Fibroblast of lung (primary cell): ENCODE measurements at places on chromosomes 2 and 18. TPM values are rescaled to one million over a fixed set of nuclear protein-coding genes. Genes with fewer than 3 reads are reported as not detected.

DNA sequence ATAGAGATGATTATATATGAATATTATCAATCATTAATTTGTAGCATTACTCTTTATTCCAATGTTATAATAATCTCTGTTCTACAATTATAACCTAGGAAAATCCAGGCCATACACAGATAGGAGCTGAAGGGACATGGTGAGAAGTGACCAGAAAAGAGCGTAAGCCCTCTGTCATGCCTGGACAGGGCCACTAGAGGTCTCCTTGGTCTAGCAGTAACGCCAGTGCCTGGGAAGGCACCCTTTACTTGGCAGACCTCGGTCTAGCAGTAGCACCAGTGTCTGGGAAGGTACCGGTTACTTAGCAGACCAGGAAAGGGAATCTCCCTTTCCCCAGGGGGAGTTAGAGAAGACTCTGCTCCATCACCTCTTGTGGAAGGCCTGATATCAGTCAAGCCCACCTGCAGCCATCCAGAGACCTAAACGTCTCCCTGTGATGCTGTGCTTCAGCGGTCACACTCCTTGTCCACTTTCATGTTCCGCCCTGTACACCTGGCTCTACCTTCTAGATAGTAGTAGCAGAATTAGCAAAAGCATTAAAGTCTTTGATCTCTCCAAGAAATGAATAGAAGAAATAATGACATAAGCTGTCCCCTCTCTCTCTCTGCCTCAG is 447.5 kb upstream of the FSIP2 start:
- peak; percentile 42 for DNase-seq

GRCh38 chr2:133338224-133338623 is 230.0 kb downstream of the NCKAP5 start:
- peak; percentile 10 for DNase-seq

GRCh38 chr2:205892251-205892655 is 193.7 kb downstream of the INO80D start:
- peak; percentile 78 for DNase-seq

- DNase-seq = no peak
Observed at GRCh38 chr2:178828486-178828881, 21.3 kb upstream of the TTN start.

DNA sequence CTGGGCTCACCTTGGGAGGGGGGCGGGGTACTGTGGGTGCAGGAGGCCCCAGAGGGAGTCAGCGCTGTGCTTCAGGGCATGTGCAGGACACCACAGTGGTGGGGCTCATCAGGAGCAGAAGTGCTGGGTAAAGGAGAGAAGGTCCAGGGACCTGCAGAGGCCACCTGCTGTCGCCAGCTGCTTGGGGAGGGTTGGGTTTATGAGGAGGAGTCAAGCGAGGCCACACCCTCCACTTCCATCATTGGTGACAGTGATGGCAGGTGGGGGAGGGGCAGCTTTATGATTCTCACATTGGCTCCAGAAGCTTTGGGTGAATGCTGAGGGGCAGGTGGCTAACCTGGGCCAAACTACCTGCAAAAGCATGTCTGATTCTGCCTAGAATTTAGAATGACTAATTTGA is 392.6 kb downstream of the HRH4 start:
- no peak for DNase-seq

DNA sequence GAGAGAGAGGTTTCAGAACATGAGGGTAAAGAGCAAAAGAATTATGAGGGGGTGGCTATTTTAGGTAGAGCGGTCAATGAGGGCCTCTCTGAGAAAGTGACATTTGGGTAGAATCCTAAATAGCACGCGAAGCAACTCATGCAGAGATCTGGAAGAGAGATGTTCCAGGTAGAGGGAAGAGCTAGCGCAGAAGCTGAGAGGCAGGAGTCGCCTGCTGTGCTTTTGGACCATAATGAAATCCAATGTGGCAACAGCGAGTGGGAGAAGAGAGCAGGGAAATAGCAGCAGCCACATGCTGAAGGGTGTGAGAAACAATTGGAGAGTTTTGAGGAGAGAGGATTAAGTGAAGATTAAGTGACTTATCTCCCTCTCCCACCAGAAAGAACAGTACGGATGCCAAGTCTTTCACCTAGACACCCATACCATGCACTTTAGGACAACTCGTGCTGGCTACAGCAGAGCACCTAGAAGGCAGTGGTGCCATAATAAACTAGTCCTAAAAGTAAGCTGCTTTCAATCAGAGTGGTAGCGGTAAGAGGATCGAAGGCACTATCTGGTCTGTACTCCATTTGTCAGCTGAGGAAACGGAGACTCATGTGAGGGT is 129.7 kb downstream of the LRP2 start:
- DNase-seq = no peak

DNA sequence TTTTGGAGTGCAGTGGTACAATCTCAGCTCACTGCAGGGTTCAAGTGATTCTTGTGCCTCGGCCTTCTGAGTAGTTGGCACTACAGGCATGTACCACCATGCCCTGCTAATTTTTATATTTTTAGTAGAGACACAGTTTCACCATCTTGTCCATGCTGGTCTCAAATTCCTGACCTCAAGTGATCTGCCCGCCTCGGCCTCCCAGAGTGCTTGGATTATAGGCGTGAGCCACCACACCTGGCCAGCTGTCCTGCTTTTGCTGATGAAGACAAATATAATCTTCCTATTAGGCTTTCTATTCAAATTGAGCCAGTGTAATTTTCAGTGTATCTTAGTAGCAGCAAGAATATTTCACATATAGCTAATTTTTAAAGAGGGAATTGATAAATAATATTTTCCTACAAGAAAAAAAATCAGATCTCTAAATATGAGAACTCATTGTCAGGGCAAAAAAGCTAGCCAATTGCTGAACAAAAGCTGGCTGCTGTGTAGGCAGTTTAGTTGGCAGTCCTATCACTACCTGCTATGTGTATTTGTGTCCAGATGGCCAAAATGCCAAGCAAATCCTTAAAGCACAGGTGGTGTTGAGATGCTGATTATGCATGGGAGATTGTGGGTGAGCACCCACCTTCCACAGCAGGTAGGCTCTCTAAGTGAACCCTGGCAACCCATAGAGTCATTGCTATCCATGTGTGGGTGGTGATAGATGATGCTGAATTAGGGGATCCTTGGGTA is 60.8 kb upstream of the STAM2 start:
- no peak for DNase-seq

- no peak for DNase-seq
Observed at GRCh38 chr2:181461056-181461997, 4.1 kb downstream of the ITGA4 start.

- no peak for DNase-seq
Observed at GRCh38 chr2:238682536-238682935, 165.3 kb upstream of the TWIST2 start.

- DNase-seq = peak; percentile 9
Observed at GRCh38 chr2:238163481-238164198, 4.9 kb downstream of the ERFE start.

GRCh38 chr2:19540739-19541525 is 182.5 kb upstream of the OSR1 start:
- peak; percentile 97 for DNase-seq

DNA sequence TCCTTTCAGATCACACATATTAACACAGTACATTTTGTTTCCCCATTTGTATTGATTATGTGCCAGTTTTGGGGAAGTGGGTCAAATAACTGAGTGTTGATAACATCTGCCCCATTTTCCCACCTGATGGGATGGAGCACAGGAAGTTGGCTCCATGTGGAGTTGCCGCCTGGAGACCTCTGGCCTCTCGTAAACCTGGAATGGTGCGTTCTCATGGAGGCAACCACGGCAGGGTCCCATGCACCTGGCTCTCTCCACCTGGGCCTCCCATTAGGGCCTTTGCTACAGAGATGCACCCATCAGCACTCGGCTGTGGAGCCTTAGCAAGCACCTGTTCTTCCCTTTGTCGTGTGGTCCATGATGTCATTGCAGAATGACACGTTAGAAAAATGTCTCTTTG is 130.6 kb downstream of the MBP start:
- DNase-seq = no peak

GRCh38 chr2:119939915-119940314 is 73.0 kb upstream of the EPB41L5 start:
- DNase-seq = no peak

GRCh38 chr2:26922405-26923188 is 47.8 kb upstream of the MAPRE3 start:
- peak; percentile 38 for DNase-seq

- no peak for DNase-seq
Observed at GRCh38 chr2:184472481-184472880, 125.8 kb upstream of the ZNF804A start.

DNA sequence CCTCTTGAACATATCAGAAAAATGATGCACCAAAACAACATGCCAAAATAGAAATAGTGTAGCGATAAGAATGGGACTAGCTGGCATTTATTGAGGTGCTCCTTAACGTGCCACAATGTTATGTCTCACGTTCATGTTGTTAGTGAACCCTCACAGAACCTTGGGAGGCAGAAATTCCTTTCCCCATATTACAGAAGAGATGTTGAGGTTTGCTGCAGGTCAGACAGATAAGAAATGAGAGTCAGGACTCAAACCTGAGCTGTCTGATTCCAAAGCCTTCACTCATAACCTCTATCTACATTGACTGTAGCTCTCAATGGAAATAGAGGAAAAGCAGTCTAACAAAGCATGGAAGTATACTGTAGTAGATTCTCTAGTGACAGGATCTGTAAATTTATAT is 163.3 kb upstream of the STK17B start:
- DNase-seq = no peak

DNA sequence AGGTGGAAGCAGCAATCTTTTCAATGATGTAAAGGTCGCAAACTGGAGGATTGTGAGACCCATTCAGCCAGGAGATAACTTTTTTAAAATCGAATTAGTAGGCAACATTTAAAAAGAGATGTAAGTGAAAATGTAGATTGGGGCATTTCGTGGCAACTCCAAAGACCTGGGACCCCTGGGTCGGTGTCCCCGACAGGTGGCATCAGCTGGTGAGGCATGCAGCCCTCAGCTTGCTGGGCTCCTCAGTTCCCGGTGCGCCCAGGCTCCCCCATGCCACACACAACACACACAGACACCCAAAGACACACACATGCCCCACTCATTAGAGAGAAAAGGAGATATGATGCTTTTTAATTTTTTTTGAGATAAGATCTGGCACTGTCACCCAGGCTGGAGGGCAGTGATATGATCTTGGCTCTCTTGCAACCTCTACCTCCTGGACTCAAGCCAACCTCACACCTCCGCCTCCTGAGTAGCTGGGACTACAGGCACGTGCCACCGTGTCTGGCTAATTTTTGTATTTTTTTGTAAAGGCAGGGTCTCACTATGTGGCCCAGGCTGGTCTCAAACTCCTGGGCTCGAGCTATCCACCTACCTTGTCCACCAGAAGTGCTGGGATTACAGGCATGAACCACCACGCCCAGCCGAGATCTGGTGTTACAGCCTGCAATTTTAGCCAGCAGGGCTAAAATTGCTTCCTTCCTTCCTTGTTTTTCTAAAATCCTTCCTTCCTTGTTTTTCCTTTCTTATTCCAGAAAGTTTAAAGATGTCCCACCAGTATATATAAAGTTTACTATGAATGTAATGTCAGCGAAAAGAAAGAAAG is 122.6 kb upstream of the EPAS1 start:
- DNase-seq = no peak

DNA sequence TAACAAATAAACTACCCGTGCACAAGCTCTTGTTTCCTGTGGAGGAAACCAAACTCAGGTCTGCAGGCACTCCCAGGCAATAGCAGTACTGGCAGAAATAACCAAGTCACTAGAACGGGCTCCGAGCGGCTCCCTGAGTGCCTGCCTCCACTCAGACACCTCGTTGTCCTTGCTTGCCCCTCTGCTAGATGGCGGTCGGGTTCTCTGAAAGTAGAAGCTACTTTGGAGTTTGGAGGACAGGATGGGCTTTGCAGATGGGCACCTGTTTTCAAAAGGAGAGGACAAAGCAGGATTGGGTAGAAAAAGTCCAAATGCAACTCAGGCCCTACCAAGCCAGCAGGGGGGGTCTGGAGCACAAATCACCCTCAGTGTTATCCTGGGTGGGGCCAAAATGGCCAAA is 136.4 kb downstream of the LRRC30 start:
- DNase-seq = no peak

DNA sequence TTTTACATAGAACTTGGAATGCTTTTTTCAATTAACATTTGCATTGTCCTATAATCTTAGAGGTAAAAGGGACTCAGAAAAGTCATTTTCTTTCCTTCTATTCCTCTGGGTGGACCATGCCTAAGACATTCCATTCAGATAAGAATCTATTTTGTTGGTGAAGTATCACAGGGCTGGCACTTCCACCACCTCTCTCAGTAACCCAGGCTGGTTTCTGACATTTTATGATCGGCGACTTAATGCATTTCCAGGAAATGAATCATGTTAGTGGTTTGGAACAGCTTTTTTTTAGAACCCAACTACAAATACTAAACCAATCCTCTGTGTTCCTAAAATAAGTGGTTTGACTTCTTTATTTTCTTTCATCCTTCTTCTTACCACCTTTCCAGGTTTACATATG is 27.0 kb downstream of the GAD1 start:
- peak; percentile 40 for DNase-seq

DNA sequence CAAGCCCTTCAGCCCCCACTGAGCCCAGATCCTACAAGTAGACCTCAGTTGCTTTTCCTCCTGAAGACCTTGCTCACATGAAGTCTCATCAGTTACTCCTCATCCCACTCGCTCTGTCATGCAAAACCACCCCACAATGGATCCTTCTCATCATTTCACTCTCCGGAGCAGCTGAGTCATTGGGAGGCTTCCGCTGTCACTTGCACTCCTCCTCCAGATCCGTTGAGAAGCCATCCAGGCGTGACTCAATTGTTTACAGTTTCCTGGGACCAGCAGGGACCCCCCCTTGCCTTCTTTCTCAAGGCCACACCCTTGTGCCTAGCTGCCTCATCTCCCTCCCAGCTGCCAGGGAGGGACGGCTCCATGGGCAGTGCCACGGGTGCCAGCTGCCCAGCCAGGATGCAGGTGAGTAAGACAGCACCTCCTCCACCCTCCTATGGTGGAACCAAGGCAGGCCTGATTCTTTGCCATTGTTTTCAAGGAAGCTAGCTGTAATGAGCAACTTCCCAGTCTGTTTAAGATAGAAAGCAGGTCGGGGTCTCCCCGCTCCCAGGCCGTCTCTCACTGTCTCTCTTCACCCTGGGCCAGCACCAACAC is 16.3 kb downstream of the GPR55 start:
- DNase-seq = peak; percentile 78

GRCh38 chr18:37641573-37641972 is 76.0 kb upstream of the CELF4 start:
- no peak for DNase-seq

GRCh38 chr18:63578357-63578958 is 8.7 kb upstream of the SERPINB13 start:
- peak; percentile 8 for DNase-seq

- DNase-seq = no peak
Observed at GRCh38 chr2:240412975-240413812, 22.3 kb upstream of the GPC1 start.

GRCh38 chr2:130388221-130388907 is 32.5 kb downstream of the PTPN18 start:
- peak; percentile 19 for DNase-seq

The HIBCH gene
- total RNA-seq = 16.2 and 19.2 TPM in 2 replicates

The ASPRV1 gene
- total RNA-seq = 0.26 and 0.33 TPM in 2 replicates

The NOSTRIN gene
- 0.50 TPM in 1 of 2 replicates, not detected in the other for total RNA-seq

The PPM1G gene
- 63.4 and 67.0 TPM in 2 replicates for total RNA-seq

The ASXL3 gene
- total RNA-seq = 0.51 and 0.66 TPM in 2 replicates

The COQ10B gene
- 38.8 and 41.9 TPM in 2 replicates for total RNA-seq

The TLK1 gene
- 18.2 and 29.9 TPM in 2 replicates for total RNA-seq

The CAPN14 gene
- total RNA-seq = under 0.01 and 0.17 TPM in 2 replicates
